NK-92 treated with Interleukin-12 subunit alpha and Interleukin-12 subunit beta, amount 100 ng/mL, for 24 hours (cell line): ENCODE measurements at places on chromosomes 7 and 10.
A peak's percentile ranks its signal among the peaks of the same experiment; 100 is the strongest.

- DNase-seq, result no peak
Observed at GRCh38 chr10:53025172-53025711, 252.7 kb upstream of the MBL2 start.

DNA sequence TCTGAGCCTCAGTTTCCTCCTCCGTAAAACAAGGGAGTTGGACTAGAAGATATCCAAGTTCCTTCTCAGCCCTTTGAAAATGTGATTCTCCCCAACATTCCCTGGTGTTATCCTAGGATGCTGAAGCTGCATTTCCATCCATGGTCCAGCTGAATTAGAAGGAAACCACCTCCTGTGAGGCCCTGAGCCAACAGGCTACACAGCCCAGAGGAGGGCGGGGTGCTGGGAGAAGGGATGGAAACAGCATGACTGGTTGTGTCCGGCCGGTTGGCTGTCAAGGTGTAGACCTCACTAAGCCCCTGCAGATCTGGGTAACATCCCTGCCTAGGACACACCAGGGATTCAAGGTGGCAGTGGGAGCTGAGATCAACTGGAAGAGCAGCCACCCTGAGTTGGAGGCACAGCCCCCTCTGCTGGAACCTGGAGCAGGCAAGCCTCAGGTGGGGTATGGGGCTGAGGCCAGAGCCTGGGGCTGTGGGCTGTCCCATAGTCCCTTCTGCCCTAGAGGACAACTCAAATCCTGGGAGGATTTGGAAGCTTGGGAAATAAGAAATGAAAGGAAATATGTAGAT lies 72.0 kb downstream of the PAX2 start:
- no peak for DNase-seq

DNA sequence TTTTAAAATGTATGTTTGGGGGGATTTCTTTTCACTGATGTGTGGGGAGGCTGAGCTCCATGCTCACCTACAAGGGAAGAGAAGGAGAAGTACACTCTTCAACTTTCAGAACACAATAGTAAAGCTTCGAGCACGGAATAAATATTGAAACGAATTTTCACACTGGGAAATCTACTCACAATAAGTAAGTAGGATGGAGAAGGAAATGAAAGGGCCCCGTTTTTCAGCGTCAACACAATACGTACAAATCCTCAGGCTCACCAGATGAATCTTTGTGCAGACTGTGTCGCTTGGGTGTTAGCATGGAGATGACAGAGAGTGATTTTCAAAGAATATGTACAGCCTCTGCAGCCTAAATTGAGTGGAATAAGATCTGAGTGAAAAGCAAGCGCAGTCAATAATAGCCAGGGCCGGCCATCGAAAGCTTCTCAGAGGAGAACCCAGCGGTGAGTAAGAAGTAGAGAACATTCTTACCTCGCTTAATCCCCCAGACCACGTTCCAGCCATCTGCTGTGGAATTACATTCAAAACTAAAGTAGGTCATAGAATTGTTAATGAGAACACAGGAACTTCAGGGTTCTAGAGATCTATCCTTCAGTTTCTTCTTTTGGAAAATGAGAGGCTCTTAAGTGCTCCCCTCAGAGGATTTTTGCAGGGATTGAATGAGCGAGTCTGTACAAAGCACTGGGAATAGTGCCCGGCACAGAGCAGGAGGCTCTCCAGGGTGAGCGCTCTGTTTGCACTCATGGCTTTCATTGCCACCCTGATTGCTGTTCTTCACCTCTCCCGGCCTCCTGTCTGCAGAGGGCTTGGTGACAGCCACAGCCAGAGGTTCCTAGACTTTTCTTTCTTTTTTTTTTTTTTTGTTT lies 292.8 kb downstream of the SFMBT2 start:
- no peak for DNase-seq

GRCh38 chr10:116545122-116545521 lies 609 bp upstream of the PNLIP start:
- DNase-seq, result no peak

DNA sequence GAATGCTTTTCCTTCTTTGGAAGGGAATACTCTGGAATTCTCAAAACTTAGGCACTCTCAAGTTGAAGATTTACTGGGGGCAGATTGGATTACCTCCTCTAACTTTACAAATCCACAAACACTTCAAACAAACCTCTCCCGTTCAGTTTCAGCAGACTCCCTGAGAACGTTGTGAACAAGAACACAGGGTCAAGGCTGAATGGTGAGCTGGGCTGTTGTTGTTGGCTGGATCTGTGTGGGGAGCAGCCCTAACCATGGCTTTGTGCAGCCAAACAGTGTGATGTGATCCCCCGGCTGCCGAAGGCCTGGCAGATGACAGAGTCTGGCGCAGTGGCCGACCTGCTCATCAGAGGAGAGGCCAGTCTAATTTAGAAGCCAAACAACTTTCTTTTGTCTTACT lies 93.1 kb downstream of the BMPER start:
- no peak for DNase-seq

- peak; percentile 75 for DNase-seq
Observed at GRCh38 chr10:88990384-88991160, at the start of gene FAS. Gene FAS, plus strand, starts transcription at chr10:88990798. Its CDS starts 79 bp downstream, at chr10:88990877.

DNA sequence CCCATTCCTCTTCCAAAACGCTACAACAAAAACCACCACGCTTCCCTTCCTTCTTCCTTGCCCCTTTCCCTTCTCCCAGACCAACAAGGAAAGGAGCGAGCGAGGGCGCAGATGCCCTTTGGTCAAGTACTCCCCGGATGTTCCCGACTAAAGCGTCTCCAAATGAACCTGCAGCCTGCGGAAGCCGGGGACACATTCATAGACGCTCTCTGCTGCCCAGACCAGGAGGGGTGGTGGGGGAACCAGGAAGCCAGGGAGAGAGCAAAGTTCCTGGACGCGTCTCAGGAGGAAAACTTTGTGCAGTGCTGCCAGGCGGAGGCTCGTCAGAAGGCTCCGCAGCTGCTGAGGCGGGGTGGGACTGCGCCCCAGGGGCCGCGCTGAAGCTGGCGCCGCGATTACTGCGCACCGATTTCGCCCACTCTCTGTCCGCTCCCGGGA lies 754 bp downstream of the SEMA3D start:
- no peak for DNase-seq

GRCh38 chr10:35307297-35307696 lies 29.0 kb upstream of the CCNY start:
- DNase-seq, result no peak

- no peak for DNase-seq
Observed at GRCh38 chr7:28685242-28685643, 272.9 kb downstream of the TRIL start.

DNA sequence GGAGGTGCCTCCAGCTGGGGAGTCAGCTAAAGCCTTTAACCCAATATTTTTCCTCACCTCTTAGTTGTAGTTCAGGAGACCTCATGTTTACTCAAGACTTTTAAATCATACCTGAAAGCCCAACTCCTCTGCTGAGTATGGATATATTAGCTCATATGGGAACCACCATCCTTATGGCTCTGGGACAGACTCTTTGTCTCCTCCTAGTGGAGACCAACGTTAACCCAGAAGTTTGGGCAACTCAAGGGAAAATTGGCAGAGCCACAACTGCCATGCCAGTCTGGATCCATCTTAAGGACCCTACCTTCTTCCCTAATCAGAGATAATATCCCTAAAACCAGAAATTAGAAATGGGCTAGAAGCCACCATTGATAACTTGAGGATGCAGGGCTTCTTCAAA lies 80.8 kb downstream of the TMEM106B start:
- no peak for DNase-seq

GRCh38 chr7:129376076-129376777 lies 58.0 kb upstream of the STRIP2 start:
- peak; percentile 36 for DNase-seq

DNA sequence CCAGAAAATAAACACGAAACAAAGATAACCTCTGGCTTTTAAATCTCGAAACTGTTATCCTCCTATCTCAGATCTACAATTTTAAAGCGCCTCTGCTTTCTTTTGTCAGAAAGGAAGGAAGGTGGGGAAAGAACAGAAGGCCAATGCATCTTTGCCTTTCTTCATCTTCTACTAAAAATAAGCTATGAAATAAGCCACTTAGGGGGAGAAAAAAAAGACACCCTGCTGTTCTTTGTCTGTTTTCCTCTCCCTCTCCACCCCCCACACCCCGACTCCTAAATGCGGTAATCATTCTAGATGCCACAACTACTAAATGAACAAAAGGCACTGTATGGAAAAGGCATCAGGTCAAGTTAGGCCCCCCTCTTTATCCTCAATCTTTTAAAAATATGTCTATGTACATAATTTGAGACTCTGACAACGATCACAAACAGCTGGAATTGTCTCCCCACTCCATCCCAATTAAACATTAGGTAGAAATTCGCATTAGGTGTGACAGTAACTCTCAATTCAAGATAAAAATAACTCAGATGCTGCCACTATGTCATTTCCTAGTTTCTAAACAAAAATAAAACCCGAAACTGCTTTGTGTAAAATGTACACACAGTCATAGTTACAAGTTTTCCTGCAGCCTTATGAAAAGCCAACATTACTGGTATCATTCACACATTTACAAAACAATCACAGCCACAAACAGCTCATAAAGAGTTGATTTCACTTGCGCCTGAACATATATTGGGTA lies 2.4 kb downstream of the UBE2H start:
- DNase-seq, result no peak

DNA sequence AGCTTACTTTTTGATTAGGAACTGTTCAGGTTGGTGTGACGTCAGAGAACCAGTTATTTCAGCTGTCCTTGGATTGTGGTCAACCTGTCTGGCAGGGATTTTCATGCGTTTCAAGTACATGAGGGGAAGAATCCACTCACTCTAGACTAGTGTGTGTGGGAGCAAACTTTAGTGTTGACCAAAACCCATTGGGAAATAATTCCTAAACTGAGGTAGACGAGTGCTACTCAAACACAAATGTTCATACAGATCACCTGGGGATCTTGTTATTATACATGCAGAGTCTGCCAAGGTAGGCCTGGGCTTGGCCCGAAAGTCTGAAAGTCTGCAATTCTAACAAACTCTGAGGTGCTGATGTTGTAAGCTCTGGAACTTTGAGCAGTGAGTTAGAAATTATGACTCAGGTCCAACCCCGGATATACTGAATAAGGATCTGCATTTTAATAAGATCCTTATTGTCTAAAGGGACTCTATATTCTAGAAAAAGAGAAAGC lies 111.1 kb upstream of the CREB5 start:
- DNase-seq, result no peak

DNA sequence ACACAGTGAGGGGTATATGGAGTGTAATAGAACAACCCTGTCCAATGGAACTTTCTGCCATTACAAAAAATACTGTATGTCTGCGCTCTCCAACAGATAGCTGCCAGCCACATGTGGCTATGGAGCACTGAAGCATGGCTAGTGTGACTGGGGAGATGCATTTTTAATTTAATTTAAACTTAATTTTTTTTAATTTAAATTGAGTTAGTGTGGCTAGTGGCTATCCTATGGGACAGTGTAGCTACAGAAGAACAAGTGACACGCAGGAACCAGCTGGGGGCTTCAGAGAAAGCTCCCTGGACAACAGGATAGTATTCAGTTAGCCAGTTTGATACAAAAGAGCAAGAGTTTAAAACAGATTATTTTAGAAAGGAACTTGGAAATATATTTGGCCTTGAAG lies 408.0 kb downstream of the THSD7A start:
- DNase-seq, result no peak

DNA sequence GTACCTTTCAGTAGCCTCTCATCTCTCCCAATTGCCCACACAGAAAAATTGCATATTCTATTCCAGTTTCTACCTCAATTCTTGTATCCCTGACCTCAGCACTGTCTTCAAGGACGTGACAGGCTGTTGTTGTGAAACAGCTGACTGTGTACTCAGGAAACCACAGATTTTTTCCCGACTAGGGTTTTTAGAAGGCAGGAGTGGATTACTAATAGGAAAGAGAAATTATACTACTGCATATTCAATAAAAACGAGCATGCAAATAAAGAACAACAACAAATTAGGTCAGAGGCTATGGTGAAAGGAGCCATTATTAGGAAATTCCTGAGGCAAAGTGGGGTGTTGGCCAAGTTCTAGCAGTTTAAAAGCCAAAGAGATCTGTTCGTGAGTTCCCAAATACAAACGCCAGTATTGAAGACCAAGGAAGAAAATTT lies 93.4 kb downstream of the DOCK4 start:
- no peak for DNase-seq

DNA sequence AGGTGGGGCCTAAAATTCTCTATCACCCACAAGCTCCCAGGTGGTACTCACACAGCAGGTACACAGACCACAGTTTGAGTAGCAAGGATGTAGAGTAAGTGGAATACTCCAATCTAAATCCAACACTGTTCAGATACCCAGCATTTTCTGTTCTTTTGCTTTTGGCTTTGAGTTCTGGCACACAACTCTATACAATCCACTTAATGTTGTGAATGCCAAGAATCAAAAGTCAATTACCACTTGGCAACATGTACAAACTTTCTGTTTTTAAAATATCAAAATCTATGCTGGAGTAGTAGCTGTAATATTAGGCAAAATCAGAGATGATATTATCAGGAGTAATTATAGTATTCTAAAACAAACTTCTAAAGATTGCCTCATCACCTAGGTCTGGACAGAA lies 133.4 kb upstream of the LRRTM3 start:
- DNase-seq, result no peak

- no peak for DNase-seq
Observed at GRCh38 chr10:113049881-113050280, 99.8 kb downstream of the TCF7L2 start.

DNA sequence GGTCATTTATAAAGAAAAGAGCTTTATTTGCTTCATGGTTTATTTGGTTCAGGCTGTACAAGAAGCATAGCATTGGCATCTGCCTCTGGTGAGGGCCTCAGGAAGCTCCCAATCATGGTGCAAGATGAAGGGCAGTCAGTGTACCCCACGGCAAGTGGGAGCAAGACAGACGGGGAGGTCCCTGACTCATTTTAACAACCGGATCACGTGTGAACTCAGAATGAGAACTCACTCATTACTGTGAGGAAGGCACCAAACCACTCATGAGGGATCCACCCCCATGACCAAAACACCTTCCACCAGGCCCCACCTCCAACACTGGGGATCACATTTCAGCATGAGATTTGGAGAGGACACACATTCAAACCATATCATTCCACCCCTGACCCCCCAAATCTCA lies 15.7 kb upstream of the CRYGN start:
- no peak for DNase-seq

- DNase-seq, result no peak
Observed at GRCh38 chr7:78783179-78783962, 670.1 kb downstream of the MAGI2 start.

DNA sequence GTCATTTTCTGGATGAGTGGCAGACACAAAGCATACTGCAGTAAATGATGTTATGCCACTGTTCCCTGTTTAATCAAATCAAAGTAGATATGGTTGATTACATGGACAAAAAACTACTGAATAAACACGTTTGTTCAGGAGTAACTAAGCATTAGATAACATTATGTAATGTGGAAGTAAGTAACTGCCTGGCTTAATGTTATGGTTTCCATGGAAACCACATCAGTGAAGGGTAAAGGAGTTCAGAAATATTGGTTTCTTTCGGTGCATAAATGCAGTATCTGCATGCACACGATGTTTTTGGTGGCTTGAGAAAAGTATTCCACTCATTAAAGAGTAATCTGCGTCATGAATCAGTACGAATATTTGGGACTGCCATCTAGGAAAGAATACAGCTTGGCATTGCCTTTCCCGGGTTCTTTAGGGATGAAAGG lies 131.3 kb upstream of the PRKCQ start:
- DNase-seq, result no peak
